Stimulated activated naive CD4-positive, alpha-beta T cell (primary cell): ENCODE measurements at places on chromosomes 16 and 17.

GRCh38 chr17:42221886-42222745 is 27.8 kb upstream of the GHDC start:
- peak; percentile 39 for DNase-seq

GRCh38 chr16:3235856-3236669 is 1.1 kb upstream of the ZNF200 start:
- DNase-seq = peak; percentile 10

DNA sequence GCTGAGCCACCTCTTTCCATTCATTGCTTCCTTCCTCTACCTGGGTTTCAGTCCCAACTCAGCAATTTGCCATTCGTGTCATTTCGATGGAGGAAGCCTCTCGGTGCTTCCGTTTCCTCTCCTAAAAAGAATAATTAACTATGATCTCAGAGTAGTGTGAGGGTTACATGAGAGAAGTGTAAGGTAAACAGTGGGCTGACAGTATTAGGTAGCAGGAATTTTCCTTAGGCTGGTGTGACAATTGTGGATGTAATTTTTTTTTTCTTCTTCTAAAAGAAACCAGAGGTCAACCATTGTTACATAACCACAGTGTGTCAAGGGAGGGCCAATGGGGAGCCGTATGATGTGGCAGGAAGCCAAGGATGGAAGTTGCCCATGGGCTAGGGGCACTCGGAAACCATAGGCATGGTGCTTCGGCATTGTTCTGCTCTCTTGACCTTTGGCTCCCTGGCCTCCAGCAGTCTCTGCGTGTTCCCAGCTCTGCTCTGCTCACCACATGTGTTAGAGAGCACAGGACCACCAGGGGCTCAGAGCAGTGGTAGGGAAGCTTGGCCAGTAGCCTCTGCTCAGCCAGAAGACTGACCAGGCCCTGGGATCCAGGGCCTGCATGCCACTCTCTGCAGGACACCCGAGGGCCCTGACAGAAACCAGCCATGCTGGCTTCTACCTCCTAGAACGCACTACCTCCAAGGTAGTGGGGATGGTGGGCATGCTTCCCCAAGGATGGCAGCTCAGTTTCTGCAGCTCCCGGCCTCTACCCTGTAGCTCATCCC is 2.0 kb upstream of the TOP2A start:
- peak; percentile 8 for DNase-seq

GRCh38 chr17:75250009-75250471 is 11.4 kb downstream of the GGA3 start:
- DNase-seq = peak; percentile 24

DNA sequence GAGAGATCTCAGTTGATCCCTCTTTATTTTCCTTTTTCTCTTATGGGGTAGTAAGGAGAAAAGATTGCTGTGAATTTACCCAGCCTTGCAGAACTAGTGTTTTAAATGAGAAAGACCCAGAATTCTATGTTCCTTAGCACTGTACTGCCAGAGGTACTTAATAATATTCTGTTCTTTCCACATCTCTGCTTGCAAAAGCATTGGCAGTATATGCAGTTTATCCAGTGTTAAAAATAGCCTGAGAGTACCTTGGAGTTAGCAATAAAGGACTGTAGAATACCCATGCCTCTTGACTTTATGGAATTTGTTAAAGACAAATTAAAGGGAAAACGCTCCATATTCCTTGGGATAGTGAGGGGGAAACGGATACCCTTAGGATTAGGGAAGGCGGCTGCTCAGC is 11.9 kb downstream of the SLC7A6 start:
- no peak for DNase-seq

GRCh38 chr16:81551151-81551808 is 106.7 kb downstream of the CMIP start:
- DNase-seq = no peak

GRCh38 chr17:39400547-39401411 is 647 bp downstream of the FBXL20 start:
- peak; percentile 17 for DNase-seq
